Fibroblast of villous mesenchyme (primary cell): ENCODE measurements at places on chromosomes 12 and 14. TPM values are rescaled to one million over a fixed set of nuclear protein-coding genes. Genes with fewer than 3 reads are reported as not detected.

Gene TGFB3
- 7.7 and 14.2 TPM in 2 replicates for total RNA-seq

Gene APOF
- not detected in 2 replicates for total RNA-seq

Gene LRRC43
- 1.6 and 1.7 TPM in 2 replicates for total RNA-seq

Gene PTGER2
- total RNA-seq: 1.3 and 5.2 TPM in 2 replicates

Gene MMAB
- total RNA-seq: 34.1 and 43.8 TPM in 2 replicates

Gene KLHDC1
- 2.6 and 3.0 TPM in 2 replicates for total RNA-seq

Gene PHC1
- 13.2 and 13.8 TPM in 2 replicates for total RNA-seq

Gene FAM161B
- 3.2 and 5.2 TPM in 2 replicates for total RNA-seq

Gene CRIP1
- 1.3 and 2.6 TPM in 2 replicates for total RNA-seq

Gene MDM2
- 151 and 245 TPM in 2 replicates for total RNA-seq

Gene PDZRN4
- total RNA-seq: not detected in 2 replicates

Gene SLC39A5
- not detected in 2 replicates for total RNA-seq

Gene NYNRIN
- total RNA-seq: 11.6 and 15.5 TPM in 2 replicates

Gene FOXM1
- total RNA-seq: 16.4 and 17.7 TPM in 2 replicates

Gene AMHR2
- not detected in 2 replicates for total RNA-seq

Gene BBOF1
- 8.2 and 11.9 TPM in 2 replicates for total RNA-seq

Gene PRIM1
- 6.4 and 10.8 TPM in 2 replicates for total RNA-seq

Gene KRT78
- total RNA-seq: not detected in 2 replicates

Gene IGF1
- under 0.01 and 0.64 TPM in 2 replicates for total RNA-seq

Gene CAPZA3
- not detected in 2 replicates for total RNA-seq

Gene SMCO2
- under 0.01 TPM in 1 of 2 replicates, not detected in the other for total RNA-seq

Gene DEPDC4
- 0.64 and 1.7 TPM in 2 replicates for total RNA-seq

Gene AKAP3
- total RNA-seq: 0.64 and 1.3 TPM in 2 replicates

Gene GLT1D1
- under 0.01 TPM in 1 of 2 replicates, not detected in the other for total RNA-seq

Gene ABHD12B
- not detected in 2 replicates for total RNA-seq

Gene LHX5
- not detected in 2 replicates for total RNA-seq

Gene SLC22A17
- 14.8 and 16.4 TPM in 2 replicates for total RNA-seq

Gene CATSPERB
- total RNA-seq: under 0.01 TPM in 1 of 2 replicates, not detected in the other

Gene CMKLR1
- 1.7 and 1.9 TPM in 2 replicates for total RNA-seq

Gene LMNTD1
- not detected in 2 replicates for total RNA-seq

Gene CLEC4D
- not detected in 2 replicates for total RNA-seq

Gene PMEL
- total RNA-seq: 1.3 TPM in 2 replicates

Gene CPNE6
- total RNA-seq: not detected in 2 replicates

Gene TPH2
- total RNA-seq: not detected in 2 replicates

Gene TOMM20L
- total RNA-seq: not detected in 2 replicates

Gene IFT81
- total RNA-seq: 20.6 and 24.2 TPM in 2 replicates

Gene FGD6
- 11.9 and 18.1 TPM in 2 replicates for total RNA-seq

Gene FITM1
- total RNA-seq: not detected in 2 replicates

Gene MANSC4
- total RNA-seq: not detected in 2 replicates

Gene SSTR1
- 18.7 and 57.9 TPM in 2 replicates for total RNA-seq

Gene TMEM229B
- total RNA-seq: 0.43 and 0.64 TPM in 2 replicates

Gene IAPP
- not detected in 2 replicates for total RNA-seq

Gene LALBA
- not detected in 2 replicates for total RNA-seq

Gene LRRC10
- not detected in 2 replicates for total RNA-seq

Gene RASAL1
- not detected in 2 replicates for total RNA-seq

Gene ARMH4
- total RNA-seq: 1.6 and 3.0 TPM in 2 replicates

Gene ACSM4
- not detected in 2 replicates for total RNA-seq

Gene MYO1H
- not detected in 2 replicates for total RNA-seq

Gene ACSS3
- total RNA-seq: 20.3 and 26.8 TPM in 2 replicates

Gene AQP6
- total RNA-seq: not detected in 2 replicates

Gene PLEKHD1
- under 0.01 TPM in 1 of 2 replicates, not detected in the other for total RNA-seq

Gene KLC1
- 217 and 237 TPM in 2 replicates for total RNA-seq

Gene TDRD9
- 0.32 and 0.86 TPM in 2 replicates for total RNA-seq

Gene NEUROD4
- total RNA-seq: not detected in 2 replicates

Gene MIS18BP1
- total RNA-seq: 30.3 and 40.6 TPM in 2 replicates

Gene FAR2
- total RNA-seq: 5.6 and 8.7 TPM in 2 replicates

Gene GDF3
- not detected in 2 replicates for total RNA-seq

Gene SRGAP1
- total RNA-seq: 14.5 and 18.1 TPM in 2 replicates
